Left lobe of liver (tissue), 2 donors: ENCODE measurements at places on chromosomes 2 and 18. TPM values are rescaled to one million over a fixed set of nuclear protein-coding genes. Genes with fewer than 3 reads are reported as not detected.

- no peak for DNase-seq
These were observed 26.8 kb downstream of the SH3BP4 start for GRCh38 chr2:234978466-234979203.

GRCh38 chr2:186637497-186637800, 47.6 kb downstream of the ITGAV start:
- no peak for DNase-seq

- no peak for DNase-seq
These were observed 119.5 kb upstream of the ZFP36L2 start for GRCh38 chr2:43345872-43346271.

- no peak for DNase-seq
These were observed 3.6 kb downstream of the USP39 start for GRCh38 chr2:85619617-85620016.

DNA sequence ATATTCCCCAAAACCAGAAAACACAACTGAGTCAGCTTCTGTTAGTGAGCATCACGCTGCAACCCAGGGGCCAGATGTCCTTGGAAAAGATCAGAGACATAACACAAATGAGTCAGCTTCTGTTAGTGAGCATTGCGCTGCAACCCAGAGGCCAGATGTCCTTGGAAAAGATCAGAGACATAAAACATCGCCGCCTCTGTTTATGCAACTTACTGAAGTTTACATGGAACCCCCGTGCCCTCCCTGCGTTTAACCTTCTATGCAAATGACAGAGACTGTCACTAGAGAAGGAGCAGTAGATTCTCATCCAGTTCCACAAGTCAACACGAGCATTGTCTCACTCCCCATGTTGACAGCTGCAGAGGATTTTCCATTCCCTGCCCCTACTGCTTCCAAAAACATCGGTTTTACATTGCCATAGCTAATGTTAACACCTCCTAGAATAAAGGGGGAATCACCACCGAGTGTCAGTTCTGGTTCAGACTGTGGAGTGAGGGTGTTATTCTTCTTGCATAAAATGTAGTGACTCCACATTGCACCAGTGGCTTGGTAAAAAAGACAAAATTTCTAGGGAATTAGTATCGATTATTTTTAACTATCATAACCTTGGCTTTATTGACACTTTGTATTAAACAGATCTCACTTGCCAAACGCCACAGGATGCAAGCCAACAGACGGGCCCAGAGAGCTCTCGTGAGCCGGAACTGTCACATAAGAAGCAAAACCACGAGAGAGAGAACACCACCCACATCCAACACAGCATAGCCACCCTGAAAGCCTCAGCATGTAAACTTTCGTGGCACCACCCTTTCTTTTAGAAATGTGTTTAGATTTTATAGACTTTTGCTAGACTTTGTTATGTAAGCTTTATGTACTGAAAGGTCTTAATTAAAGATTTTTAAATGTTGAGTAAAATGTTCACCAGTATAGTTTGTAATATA, 87.7 kb downstream of the SH3YL1 start:
- DNase-seq, result no peak

GRCh38 chr2:132581991-132582738, 87.8 kb downstream of the LYPD1 start:
- no peak for DNase-seq

GRCh38 chr2:169363560-169364150, 1.3 kb upstream of the LRP2 start:
- DNase-seq, result peak; percentile 53

DNA sequence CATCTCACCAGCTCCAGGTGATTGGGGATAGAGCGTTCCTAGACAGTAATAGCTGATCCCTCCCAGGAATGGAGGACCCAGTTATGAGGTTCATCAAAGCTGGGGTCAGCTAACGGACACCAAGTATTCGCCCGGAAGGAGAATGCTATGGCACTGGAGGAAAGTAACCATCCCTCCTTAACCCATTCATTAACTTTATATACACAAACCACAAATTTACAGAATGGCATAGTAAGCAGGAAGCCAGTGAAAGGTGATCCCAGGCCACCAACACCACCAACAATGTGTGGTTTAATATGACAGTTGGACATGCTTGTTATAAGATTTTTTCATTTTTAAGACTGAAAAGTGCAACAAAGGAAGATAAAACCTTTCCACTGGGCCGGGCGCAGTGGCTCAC, 55.3 kb upstream of the CHMP1B start:
- no peak for DNase-seq

GRCh38 chr18:46171331-46171730, 67.1 kb downstream of the HAUS1 start:
- DNase-seq, result no peak

DNA sequence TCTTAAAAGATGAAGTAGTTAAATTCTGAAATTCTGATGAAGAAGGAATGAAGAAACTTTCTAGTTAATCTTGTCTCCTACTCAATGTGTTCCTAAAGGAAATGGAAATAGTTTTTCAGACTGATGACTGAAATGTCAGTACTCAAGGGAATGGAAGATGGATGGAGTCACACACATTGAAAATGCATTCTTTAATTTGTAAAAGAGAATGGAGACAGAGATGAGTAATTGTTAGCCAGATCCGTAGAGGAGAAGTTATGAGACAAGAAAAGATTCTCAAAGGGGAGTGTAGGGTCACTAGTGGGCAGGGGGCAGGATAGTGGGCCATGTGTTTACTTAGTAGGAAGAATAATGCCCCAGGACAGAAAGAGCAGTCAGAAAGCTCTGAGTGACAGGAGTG, 13.3 kb downstream of the ZSWIM2 start:
- no peak for DNase-seq

- no peak for DNase-seq
These were observed 27.1 kb upstream of the TXNDC2 start for GRCh38 chr18:9858642-9859041.

- DNase-seq, result no peak
These were observed 16.1 kb upstream of the TTLL4 start for GRCh38 chr2:218694405-218695145.

DNA sequence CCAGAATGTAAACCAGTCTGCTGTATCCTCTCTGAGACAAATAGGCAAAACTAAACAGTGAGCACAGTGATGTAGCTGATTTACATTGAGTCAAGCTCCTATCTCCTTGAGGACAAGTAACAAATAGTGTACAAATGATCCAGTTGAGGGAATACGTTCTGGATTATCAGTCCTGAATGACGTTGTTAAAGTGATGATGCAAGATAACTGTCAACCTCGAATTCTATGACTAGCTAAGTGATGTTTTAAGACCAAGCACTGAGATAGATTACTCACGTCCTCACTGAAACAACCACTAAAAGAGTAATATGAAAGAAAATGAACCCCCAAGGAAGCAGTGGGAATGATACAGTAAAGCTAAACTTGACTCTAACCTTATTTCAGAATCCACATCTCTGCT, 46.8 kb downstream of the SMC6 start:
- no peak for DNase-seq

GRCh38 chr2:85216927-85217326, 83.7 kb downstream of the TCF7L1 start:
- DNase-seq, result no peak

DNA sequence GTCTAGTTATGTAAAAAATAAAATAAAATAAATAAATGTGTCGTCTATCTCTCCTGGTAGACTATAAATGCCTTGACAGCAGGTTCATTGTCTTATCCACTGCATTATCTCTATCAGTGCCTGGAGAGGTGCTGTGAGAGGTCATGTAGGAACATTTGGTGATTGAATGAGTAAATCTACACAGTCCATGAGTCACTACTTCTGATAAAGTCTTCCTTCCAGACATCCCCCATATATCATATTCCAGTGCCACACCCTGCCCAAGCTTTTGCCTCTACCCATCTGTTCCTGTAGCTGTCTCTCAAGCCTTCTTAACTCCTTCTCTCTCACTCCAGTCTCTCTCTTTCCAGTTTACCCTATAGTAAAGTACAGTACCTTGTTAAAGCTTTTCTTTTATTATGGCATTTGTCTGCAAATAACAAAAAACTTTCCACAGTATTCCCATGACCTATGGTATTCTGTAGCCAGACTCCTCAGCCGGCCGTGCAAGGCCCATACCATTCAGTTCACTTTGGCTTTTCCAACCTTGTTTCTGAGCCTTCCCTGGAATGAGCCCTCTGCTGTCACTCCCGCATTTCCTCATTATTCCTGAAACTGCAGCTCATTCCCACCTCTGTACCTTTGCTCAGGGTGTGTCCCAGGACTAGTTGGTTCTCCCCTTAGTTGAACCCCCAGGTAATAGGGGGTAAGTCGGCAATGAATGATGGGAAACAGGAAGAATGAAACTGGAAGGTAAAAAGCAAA, 37.5 kb downstream of the ANXA4 start:
- DNase-seq, result peak; percentile 27

DNA sequence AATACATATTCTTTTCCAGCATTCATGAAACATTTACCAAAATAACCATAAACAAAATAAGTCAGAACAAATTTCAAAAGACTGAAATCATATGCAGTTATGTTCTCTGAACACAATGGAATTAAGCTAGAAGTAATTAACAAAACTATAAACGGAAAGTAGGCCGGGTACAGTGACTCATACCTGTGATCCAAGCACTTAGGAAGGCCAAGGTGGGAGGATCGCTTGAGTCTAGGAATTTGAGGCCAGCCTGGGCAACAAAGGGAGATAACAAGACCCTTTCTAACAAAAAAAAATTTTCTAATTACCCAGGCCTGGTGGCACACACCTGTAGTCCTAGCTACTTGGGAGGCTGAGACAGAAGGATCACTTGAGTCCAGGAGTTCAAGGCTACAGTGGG, 14.9 kb downstream of the ATAD2B start:
- DNase-seq, result no peak

DNA sequence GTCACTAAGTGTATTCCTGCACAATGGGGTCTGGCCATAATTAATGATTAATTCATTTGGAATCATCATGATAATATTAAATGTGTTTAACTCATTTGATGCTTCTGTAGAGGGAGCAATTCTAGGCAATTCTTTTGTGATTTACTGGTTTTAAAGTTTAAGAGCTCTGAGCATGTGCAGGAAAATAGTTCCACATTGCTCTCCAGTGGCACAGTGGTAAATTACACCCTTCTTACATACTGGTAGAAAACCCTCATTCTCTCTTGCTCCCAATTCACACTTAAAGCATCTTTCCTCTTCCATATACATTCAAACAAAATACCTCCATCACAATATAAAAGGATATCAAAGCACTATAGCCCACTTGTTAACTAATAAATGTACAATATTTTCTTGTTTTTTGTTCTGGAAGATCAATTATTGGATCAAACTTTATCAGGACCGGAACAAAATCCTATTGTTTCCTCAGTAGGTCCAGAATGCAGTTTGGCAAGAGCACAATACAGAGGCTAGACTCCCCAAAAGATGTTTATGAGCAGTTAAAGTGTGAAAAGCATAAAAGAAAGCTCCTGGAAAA, 844.3 kb downstream of the MBD2 start:
- no peak for DNase-seq

DNA sequence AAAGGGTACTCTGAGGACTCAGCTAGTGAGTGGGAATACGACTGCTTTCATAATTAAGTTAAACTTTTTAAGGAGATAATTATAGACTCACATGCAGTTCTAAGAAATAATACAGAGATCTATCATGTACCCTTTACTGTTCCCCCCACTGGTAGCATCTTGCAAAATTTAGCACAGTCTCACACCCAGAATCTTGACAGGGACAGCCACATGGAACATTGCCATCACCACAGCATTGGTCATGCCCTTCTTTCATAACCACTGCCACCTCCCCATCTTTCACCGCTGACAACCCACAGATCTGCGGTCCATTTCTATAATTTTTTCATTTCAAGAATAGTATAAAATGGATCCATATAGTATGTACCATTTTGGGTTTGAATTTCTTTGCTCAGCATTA, 37.8 kb downstream of the ARHGEF4 start:
- DNase-seq, result no peak

GRCh38 chr2:99729104-99730025, 239.5 kb upstream of the REV1 start:
- no peak for DNase-seq

GRCh38 chr2:110727923-110728322, 4.5 kb upstream of the ACOXL start:
- DNase-seq, result no peak

Gene CFC1
- not detected for total RNA-seq

Gene BCL11A
- total RNA-seq, result 0.50 TPM

Gene DCDC2C
- not detected for total RNA-seq

Gene DIPK1C
- total RNA-seq, result not detected

Gene ZSCAN30
- 5.5 TPM for total RNA-seq

Gene RMDN2
- total RNA-seq, result 16.4 TPM

Gene ABCG8
- total RNA-seq, result 121 TPM

Gene ALPP
- 0.20 TPM for total RNA-seq

Gene SLC35F5
- 30.3 TPM for total RNA-seq
